H4 (cell line): ENCODE measurements at places on chromosomes 3 and 15.

DNA sequence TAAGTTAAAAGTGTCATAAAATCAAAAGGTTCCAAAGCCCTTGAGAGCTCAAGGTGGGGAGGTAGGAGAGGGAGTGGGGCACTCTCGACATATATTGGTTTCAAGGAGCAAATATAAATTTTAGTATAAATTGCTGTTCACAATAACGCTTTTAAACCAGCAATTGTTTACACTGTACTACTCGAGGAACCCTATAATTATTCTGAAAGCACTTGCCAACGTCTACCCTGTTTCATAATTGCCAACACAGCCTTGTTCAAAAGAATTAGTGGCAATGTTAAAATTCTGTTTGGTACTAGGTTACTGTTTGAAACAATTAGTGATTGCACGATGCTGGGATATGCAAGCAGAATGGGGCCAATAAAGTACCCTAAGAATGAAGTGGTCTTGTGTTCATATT, 76.3 kb upstream of the ICE2 start:
- DNase-seq = no peak

GRCh38 chr3:40521254-40521653, 3.5 kb upstream of the ZNF621 start:
- no peak for DNase-seq

- DNase-seq = no peak
Measured at GRCh38 chr3:54120657-54121413, 1.5 kb upstream of the CACNA2D3 start.

GRCh38 chr15:72783004-72783639, 436 bp downstream of the ADPGK start:
- DNase-seq = peak; percentile 20
